ENCODE measurements at places on chromosomes 6 and 20.

GRCh38 chr6:46541556-46541955 is 50.3 kb upstream of the RCAN2 start:
- DNase-seq, result no peak

GRCh38 chr20:50563133-50563944 is 53.2 kb downstream of the PTPN1 start:
- DNase-seq, result no peak

DNA sequence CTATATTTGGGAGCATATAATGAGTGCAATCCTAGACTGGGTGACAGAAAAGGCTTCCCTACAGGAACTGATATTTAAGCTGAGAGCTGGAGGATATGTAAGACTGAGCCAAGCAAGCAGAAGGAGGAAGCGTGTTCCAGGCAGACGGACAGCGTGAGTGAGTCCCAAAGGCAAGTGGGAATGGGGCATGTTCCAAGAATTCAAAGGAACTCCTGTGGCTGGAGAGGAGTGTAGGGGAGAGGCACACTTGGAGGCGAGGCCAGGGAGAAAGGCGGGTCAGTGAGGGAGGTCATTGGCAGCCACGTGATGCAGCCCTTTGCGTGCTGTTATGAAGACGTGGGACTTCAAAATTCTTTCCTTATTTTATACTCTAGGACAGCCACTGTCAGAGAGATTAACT is 27.9 kb upstream of the SGK1 start:
- no peak for DNase-seq

DNA sequence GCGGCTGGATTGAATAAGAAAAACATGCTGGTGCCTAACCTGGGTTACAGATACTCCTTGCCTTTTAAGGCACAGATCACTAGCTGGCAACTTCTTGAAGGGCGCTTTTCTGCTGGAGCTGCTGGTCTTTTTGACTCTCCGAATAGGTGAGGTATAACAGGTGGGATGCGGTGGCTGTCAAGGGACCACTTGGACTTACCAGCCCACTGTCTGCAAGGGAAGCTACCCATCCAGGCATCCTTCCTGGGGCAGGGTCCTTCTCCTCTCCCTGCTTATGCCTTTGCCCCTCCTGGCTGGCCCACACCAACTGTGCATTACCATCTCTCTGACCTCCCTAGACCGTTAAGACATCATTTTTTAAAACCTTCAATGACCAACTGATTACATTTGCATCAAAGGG is 57.4 kb downstream of the NPEPL1 start:
- no peak for DNase-seq

GRCh38 chr20:40962733-40963504 is 65.7 kb upstream of the TOP1 start:
- DNase-seq, result peak; percentile 37

GRCh38 chr6:47106721-47107197 is 64.6 kb upstream of the ADGRF1 start:
- no peak for DNase-seq

- DNase-seq, result no peak
Measured at GRCh38 chr6:23013776-23014175, 444.4 kb downstream of the HDGFL1 start.

DNA sequence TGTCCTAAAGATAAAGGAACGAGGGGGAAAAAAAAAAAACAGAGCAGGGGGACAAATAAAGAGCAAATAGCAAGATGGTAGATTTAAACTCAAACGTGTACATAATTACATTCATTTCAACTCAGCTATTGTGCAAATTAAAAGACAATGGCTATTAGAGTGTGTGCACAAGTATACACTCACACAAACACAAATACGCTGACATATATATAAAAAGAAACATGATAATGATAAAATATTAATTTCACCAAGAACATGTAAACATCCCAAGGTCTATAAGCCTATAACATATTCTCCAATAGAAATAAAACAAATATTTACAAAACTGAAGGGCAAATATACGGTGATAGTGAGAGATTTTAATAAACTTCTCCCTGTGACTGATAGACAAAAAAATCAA is 1354.9 kb upstream of the GJE1 start:
- DNase-seq, result no peak

DNA sequence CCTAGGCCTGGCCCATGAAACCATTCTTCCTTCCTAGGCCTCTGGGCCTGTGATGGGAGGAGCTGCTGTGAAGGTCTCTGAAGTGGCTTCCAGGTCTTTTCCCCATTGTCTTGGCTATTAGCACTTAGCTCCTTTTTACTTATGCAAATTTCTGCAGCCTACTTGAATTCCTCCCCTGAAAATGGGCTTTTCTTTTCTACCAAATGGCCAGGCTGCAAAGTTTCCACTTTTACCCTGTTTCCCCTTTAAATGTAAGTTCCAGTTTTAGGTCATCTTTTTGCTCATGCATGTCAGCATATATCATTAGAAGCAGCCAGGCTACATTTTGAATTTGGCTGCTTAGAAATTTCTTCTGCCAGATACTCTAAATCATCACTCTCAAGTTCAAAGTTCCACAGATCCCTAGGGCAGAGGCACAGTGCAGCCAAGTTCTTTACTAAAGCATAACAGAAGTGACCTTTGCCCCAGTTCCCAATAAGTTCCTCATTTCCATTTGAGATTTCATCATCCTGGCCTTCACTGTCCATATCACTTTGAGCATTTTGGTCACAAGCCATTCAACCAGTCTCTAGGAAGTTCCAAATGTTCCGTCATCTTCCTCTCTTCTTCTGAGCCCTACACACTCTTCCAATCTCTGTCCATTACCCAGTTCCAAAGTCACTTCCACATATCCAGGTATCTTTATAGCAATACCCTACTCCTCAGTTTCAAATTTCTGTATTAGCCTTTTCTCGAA is 71.9 kb downstream of the TBC1D7 start:
- no peak for DNase-seq

GRCh38 chr20:35478804-35479472 is 23.5 kb downstream of the CEP250 start:
- DNase-seq, result no peak

- peak; percentile 59 for DNase-seq
Measured at GRCh38 chr20:8131598-8132483, at the start of gene PLCB1. Gene PLCB1 (plus strand): TSS chr20:8132266. CDS start chr20:8132652, 386 bp downstream.

DNA sequence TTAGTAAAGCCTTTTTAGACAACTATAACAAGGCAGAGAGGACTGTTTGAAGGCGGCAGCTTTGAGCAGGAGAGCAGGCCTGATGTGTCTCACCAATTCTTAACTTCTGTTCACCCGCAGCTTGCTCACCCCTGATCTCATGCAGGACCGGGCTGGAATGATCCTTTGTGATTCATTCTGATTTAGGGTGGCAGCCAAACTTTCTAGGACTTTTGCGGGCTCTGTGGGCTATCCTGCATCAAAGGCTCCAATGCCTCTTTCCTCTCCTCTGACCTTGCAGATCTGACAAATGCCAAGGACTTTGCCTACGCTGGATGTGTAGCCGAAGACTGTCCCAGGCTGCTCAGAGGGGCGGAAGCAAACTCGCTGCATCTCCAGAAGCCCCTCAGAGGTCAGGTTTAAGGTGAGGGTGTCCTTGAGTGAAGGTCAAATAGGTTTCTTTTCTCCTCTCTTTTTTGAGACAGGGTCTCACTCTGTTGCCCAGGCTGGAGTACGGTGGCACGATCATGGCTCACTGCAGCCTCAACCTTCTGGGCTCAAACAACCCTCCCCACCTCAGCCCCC is 72.3 kb downstream of the VEGFA start:
- no peak for DNase-seq

- no peak for DNase-seq
Measured at GRCh38 chr6:63066055-63066704, 145.1 kb upstream of the FKBP1C start.

GRCh38 chr6:129683601-129684322 is 26.2 kb downstream of the ARHGAP18 start:
- DNase-seq, result no peak

GRCh38 chr20:34824806-34825529 is 483 bp downstream of the NCOA6 start:
- peak; percentile 16 for DNase-seq
